Stimulated activated naive CD8-positive, alpha-beta T cell treated with anti-CD3 and anti-CD28 coated beads, Interleukin-15, amount 100 ng/mL, for 72 hours (primary cell): ENCODE measurements at places on chromosomes 5 and 9.
A peak's percentile ranks its signal among the peaks of the same experiment; 100 is the strongest.

DNA sequence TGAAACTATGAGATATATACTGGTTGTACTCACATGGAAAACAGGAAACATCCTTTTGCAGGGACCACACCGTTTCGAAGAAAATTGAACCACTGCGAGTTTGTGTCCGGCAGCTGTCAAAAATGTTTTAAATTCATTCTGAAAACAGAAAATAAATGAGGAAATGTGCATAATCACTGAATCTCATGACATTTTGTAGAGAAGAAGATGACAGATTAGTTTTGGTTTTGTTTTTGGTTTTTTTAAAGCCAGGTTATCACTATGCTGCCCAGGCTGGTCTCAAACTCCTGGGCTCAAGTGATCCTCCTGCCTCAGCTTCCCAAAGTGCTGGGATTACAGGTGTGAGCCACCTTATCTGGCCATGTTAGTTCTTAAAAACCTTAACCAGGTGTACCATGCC lies 3.5 kb downstream of the TXNDC8 start:
- no peak for DNase-seq

GRCh38 chr9:757246-757881 lies 84.1 kb upstream of the DMRT1 start:
- DNase-seq, result peak; percentile 21

- DNase-seq, result no peak
These were observed 203.0 kb downstream of the TTLL11 start for GRCh38 chr9:121889990-121890563.

- no peak for DNase-seq
These were observed 70.5 kb downstream of the FOXD1 start for GRCh38 chr5:73378070-73378469.

GRCh38 chr9:18770131-18770908 lies 262.7 kb downstream of the SAXO1 start:
- DNase-seq, result no peak

DNA sequence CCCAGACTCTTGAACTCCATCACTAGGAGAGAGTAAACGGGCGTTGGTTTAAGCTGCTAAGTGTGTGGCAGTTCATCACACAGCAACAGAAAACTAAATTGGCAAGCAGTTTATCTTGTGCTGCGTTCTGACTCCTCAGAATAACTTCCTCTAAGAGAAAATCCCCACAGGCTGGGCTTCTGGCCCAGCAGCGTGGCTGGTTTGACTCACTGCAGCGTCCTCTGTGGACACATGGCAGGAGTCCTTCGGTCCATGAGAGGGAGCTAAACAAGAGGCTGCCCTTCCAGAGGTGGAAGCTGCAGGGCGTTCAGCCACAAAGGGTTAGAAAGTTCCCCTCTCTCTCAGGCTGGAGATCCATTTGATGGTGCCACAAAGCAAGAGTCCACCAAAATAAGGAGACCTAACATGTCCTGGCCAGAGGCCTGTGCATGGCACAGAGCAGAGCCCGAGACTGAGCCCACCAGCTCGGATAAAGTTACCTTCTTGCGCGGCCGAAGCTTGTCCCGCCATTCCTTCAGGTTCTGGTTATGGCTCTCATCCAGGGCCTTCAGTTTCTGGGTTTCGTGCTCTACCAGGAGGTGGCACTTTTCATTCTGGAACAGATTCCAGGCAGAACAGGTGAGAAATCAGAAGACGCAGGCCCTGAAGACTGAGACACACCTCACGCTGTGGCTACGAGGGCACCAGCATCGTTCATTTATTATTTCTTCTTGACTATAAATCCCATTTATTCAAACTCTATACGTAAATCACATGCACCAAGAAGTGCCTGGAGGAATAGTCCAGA lies 46.2 kb upstream of the FBXW11 start:
- DNase-seq, result no peak

DNA sequence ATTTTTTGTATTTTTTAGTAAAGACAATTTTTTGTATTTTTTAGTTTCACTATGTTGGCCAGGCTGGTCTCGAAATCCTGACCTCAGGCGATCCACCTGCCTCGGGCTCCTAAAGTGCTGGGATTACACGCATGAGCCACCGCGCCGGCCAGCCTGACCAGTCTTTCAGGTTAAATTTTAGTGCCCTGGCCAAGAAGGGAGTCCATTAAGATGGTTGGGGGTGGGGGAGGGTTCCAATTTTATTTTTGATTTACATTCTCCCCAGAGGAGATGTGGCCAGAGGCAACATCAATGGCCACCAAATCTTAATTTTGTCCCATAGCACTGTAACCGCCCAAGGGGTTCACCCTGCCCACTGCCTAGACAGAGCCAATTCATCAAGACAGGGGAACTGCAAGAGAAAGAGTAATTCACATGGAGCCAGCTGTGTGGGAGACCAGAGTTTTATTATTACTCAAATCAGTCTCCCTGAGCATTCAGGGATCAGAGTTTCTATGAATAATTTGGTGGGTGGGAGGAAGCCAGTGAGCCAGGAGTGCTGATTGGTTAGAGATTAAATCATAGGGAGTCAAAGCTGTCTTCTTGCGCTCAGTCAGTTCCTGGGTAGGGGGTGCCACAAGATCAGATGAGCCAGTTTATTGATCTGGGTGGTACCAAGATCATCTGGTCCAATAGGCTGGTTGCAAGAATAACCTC lies 24.7 kb downstream of the TBCA start:
- peak; percentile 11 for DNase-seq

DNA sequence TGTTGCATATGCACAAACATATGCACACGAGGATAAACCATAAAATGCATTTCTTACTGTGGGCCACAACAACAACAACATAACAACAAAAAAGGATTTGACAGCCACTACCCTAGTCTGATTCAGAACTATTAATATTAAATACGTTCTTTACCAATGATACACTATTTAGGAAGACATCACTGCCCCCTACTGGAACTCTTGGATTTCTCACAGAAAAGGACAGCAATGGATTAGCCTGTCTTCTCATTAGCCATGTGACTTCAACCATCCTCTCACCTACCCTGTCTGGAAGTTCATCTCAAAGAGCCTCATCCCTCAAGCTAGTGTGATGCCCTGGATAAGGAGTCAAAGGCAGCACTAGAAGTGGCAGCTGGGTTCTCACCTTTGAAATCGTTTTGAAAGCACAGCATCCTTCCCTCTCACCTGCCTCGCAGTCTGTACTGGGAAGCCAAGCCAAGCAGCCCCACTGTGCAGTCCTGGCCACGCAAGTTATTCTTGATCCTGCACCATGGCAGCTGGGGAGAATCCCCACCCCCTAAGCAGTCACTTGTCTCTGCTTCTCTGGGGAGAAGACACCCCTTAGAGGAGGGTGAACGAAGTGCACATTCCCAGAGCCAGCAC lies 64.6 kb downstream of the SH3TC2 start:
- DNase-seq, result peak; percentile 20

DNA sequence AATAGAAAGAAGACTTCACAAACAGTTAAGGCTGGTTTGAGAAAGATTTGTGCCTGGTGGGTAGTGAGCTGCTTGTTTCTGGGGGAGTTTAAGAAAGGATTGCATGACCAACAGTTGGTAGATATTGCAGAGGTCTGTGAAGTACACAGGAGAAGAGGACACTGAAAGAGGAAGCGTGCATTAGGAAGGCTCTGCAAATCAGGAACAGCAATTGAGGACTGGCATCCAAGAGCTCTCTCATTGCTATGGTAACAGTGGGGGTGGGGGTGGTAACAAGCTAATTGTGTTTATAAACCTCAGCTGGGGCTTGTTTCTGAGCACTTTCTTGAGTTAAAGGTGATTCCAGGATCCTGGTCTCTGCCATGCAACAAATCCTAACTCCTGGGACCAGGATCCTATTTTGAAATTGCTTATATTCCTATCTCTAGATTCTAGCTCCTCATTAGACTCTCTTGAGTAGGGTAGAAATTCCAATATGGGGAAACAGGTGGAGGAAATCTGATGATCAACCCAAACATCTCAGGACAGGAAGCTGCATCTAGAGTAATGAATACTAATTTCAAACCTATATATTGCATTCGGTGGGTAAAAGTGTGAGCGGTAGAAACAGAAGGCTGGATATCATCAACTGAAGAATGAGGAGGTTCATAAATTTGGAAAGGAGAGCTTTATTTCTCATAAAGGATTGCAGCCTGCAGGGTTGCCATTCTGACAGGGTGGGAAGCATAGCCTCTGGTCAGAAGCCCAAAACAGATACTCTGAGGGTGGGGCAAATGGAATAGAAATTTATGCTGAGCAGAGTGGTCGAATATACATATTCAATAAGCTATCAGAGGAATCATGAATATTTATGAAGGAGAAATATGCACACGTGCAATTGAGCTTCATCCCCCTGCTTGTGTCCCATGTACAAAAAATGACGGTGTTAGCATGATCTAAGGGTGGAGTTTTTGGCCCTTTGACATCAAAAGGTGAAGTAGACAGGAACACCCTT lies 79.4 kb downstream of the PTTG1 start:
- no peak for DNase-seq

GRCh38 chr5:59430066-59430685 lies 463.4 kb downstream of the PDE4D start:
- DNase-seq, result no peak

GRCh38 chr5:125750147-125750860 lies 672.9 kb upstream of the GRAMD2B start:
- no peak for DNase-seq
